ENCODE measurements at places on chromosomes 5 and 9.

DNA sequence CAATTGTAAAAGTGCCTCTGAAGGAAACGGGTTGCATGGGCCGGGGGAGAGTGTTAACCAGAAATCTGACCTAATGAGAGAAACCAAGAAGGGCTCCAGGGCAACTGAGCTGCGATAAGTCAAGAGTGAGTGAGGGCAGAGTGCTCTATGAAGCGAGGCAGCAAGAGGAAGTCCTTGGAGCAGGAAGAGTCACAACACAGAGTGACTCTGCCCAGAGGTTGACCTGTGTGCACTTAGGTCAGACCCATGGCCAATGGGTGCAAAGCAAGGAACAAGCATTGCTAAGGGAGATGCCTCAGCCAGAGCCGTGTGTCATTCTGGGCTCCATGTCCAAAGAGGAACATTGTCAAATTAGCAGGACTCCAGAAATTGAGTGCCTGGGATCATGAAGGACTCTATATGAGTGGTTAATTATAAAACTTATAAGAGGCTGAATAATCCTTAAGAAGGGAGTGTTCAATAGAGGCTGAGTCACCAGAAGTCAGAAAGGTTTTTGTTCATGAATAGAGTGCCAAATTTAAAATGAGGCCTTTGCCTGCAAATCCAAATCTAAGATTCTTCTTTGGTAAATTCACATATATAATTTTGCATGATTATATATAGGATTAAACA lies 438.5 kb downstream of the MED10 start:
- DNase-seq: no peak

DNA sequence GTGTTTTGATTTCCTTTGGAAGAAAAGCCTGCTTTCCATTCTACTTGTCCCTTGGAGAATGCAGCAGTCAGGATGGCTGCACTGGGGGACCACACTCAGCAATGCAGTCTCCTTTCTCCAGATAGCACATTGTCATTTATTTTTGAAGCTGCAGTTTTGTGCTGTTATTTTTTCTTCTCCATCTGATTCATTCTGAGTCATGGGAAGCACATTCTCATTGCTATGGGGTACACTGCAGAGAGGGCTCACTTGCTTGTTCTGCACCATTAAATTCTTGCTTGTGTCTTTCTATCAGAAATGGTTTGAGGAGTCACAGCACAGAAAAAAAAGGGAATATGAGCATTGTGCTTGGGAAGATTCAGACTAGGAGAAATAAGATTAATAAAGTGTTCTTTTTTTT lies 39.7 kb upstream of the POC5 start:
- DNase-seq: no peak

- no peak for DNase-seq
Observed at GRCh38 chr9:75101004-75101588, 12.8 kb downstream of the OSTF1 start.

GRCh38 chr5:77163453-77163852 lies 47.0 kb upstream of the PDE8B start:
- DNase-seq: no peak

DNA sequence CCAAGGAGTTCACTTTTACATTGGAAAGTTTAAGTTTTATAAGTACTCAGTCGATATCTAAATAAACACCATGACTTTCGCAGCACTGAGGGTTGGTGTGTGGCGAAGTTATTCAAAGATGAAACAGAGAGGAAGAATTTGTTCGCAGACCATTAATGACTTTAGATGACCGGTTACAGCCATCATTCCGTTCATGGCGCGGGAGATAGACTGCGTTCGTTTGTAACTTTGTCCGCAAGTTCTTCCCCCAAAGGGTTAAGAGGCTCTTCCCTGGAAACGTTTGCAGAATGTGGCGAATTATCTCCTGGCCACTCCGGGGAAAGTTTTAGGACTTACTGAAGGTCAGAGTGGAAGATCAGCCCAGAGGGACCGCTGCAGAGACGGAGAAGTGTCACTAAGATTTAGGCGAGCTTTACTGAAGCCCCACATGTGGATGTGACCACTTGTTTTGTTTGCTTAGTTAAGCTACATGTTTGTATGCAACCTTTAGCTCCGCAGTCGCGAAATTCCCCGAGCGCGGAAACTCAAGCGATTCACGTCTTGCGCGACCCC lies 2.2 kb upstream of the FOXD1 start:
- no peak for DNase-seq

DNA sequence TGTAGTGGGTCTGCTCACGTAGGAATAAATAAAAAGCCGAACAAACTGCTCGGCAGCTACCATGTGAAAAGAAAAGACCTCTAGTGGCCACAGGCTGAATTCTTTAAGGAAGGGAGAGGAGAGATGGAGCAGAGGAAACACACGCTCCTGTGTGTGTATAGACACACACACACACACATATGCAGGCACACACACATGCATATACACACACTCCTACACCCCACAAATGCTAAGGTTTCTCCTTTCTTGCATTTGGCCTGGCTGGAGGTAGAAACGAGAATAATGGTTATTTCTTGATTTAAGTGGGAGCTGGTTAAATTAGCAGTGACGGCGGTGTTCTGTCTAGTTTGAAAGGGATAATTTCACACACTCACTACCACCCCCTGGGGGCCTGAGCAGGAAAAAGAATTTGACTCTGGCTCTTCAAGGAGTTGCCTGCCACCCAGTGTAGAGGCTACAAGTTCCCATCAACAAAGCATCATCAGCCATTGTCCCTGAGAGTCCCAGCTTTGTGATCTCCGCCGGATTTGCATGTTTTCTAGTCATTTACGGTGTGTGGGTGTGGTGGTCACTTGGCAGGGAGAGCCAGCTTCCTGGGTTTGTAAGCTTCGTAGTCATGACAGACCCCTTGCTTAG lies at the start of gene INSYN2B:
Gene INSYN2B, minus strand, starts transcription at position 78 of the 636 bp plus-strand sequence. CDS start 96,597 bp downstream, outside the sequence.
- no peak for DNase-seq

DNA sequence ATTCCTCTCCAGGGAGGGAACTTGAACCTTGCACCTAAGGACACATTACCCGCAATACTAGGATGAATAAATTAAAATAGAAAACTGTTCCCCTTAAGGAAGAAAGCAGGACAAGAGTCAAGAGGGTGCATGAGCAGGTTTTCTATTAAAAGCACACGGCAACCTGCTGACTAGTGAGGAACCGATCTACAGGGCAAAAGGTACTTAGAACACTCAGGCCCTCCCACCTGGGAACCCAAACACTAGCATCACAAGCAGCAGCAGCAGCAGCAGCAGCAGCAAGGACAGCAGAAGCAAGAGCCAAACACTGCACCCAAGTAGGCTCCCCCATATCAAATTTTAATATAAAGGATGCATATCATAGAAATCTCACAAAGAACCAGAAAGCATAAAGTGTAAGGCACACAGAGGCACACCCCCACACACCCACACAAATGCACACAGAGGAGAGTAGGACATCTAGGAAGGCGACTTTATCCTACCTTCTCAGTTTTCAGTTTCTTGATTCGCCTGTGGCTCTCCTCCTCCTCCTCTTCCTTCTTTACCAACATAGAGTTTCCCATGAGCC lies 2.8 kb downstream of the ZNF608 start:
- no peak for DNase-seq

DNA sequence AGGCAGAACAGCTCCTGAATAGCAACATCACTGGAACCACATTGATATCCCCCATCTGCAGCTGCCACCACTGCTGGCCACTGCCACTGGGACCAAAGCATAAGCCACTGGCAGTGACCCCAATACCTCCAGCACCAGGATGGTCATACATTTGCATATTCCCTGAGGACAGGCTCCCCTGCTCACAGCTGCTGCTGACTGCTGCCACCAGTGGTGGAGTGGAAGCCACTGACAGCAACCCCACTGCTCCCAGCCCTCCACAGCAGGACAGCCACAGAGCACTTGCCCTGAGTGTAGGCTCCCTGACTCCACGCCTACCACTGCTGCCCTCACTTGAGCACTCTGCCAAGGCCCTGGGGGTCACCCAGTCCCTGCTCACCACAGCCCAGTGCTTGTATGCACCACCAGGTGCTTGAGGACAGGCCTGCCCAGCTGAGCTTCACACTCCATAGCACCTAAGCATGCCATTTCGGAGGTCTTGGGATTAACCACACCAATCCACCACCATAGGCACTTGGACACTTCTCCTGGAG lies 327.4 kb upstream of the RPS23 start:
- DNase-seq: no peak

- no peak for DNase-seq
Observed at GRCh38 chr5:154220625-154221024, 30.1 kb downstream of the GALNT10 start.

- DNase-seq: no peak
Observed at GRCh38 chr9:126638571-126639132, 24.9 kb downstream of the LMX1B start.

GRCh38 chr9:132457504-132458236 lies 47.7 kb downstream of the CFAP77 start:
- no peak for DNase-seq

DNA sequence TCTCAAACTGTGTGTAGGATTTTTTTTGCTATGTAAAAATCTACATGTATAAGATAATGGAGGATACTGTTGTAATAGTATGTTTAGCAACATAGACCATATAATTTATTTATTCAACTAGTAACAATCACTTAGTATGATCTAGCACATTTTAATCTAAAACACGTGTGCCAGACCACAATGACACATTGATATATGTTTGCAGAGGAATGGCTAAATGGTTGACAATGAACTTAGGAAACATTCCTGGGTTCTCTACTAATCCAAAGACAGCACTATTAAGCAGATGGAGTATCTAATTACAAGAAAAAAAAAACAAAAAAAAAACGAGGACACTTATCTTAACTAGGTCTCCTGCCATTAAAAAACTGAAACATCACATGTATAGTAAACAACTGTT lies 261.7 kb upstream of the PAPPA start:
- no peak for DNase-seq

DNA sequence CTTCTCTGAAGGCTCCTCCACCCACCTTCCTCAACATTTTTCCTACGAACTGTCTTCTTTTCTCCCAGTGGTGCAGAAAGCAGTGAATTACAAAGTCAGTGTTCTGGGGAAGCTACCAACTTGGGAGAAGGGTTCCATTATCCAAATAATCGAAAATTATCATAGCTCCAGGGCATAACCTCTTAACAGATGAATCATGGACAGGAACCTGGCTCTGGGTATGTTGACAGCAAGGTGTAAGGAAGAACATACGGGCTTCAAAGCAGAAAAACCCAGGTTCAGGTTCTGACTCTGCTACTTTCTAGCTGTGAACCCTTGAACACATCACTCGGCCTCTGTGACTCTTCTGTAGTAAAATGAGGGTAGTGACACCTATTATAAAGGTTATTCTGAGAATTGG lies 351.3 kb downstream of the ENC1 start:
- no peak for DNase-seq

GRCh38 chr9:135209852-135210251 lies 122.4 kb downstream of the OLFM1 start:
- DNase-seq: no peak

DNA sequence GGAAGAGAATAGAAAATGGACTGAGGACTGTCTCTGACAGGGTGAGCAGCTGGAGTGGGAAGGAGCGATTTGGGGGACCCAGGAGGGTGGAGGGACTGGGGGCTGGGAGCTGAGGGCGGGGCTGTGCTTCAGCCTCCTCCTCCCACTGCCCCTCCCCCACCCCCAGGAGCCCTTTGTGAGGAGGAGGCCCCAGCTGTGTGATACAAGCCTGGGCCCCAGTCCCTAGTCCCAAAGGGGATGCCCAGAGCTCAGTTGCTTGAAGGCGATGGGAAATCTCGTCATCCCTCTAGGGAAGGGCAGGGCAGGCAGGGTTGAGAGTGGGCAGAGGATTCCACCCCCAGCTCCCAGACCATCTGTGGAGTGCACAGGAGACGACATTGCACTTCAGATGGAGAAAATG lies at the start of gene SPATA31E1:
Gene SPATA31E1, plus strand, starts transcription at position 251 of the 400 bp plus-strand sequence. Its CDS starts 15 bp downstream, at position 266.
- no peak for DNase-seq

- DNase-seq: no peak
Observed at GRCh38 chr5:172185096-172185461, 2.9 kb downstream of the STK10 start.

- DNase-seq: no peak
Observed at GRCh38 chr5:14168793-14169262, 25.7 kb downstream of the TRIO start.

- DNase-seq: no peak
Observed at GRCh38 chr9:19875291-19875920, 86.6 kb upstream of the SLC24A2 start.

DNA sequence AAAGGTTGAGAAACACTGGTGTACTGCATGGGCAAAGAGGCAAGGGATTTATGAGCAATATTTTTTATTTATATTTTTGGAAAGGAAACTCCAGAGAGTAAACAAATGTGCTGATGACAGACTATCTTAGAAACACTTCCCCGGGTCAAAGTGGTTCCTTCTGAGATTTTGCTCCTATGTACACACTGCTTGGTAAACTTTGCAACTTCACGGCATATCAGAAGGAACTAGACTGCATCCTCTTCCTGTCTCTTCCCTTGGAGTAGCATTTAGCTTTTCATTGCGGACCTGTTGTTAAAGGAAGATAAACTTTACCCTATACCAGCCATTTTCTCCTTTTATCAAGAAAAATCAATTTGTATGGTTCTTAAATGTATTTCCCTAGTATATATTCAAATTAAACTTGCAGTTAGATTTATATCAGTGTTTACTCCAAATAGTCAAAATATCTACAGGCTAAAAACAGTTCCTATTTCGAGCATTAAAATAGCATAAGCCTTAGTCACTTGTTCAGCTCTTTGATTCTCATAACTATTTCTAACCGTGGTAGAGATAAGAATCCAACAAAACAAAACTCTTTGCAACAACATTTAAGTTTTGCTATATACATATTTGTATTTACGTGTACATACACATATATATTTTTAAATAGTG lies 48.0 kb upstream of the LRRC19 start:
- DNase-seq: no peak

DNA sequence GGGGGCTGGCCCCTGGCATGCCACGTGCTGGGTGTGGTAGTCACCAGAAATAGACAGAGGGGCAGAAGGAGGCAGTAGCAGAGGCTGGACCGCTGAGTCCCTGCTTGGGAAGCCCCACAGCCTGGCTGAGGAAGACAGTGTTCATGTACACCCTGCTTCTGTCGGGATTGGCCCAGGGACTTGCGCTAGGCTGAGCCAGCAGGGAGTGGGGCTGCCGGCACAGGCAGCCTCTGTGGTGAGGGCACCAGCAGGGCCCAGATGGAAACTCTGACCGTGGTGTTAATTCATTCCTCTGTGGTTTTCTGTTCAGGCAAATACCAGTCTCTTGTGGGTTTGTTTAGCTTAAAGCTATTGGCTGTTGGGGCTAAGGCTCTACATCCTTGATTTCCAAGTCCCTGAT lies 108.6 kb upstream of the RAD23B start:
- no peak for DNase-seq

GRCh38 chr9:102253099-102253498 lies 514.7 kb upstream of the GRIN3A start:
- DNase-seq: no peak

DNA sequence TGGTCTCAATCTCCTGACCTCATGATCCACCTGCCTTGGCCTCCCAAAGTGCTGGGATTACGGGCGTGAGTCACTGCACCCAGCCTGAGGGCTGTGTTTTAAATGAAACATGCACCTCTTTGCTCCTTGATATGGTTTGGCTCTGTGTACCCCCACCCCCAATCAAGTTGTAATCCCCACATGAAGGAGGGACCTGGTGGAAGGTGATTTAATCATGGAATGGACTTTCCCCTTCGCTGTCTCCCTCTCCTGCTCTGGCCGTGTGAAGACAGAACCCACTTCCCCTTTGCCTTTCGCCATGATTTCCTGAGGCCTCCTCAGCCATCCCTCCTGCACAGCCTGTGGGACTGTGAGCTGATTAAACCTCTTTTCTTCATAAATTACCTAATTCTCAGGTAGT lies 12.5 kb upstream of the NOTCH1 start:
- no peak for DNase-seq

- DNase-seq: no peak
Observed at GRCh38 chr5:10645146-10645545, 81.3 kb downstream of the ANKRD33B start.

All from activated CD8-positive, alpha-beta memory T cell treated with anti-CD3 and anti-CD28 coated beads for 48 hours (primary cell).